ENCODE measurements at places on chromosomes 4 and X.

- no peak for DNase-seq
These were observed 94.6 kb downstream of the SYNPO2 start for GRCh38 chr4:118983293-118983692.

DNA sequence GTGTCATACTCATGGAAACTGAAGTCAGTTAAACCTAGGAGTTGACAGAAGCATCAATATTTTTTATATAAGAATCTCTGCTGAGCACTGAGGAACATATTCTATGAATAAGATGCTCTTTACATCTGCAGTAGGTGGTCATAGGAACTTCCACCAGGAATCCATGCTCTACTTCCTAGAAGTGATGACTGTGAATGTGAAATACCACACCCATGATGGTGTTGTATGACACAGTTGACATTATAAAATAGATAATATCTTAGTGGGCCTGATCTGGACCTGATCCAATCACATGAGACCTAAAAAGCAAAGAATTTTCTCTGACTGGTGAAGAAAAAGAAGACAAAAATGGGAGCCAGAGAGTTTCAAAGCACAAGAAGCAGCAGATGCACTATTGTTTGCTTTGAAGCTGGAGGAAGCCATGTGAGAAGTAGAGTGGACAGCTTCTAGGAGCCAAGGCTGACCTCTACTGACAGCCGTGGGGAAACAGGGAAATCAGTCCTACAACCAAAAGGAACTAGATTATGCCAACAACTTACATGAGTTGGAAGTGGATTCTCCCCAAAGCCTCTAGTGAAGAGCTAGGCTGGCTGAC is 68.6 kb upstream of the HS3ST1 start:
- no peak for DNase-seq

GRCh38 chr4:70841951-70842350 is 2.3 kb upstream of the GRSF1 start:
- no peak for DNase-seq

DNA sequence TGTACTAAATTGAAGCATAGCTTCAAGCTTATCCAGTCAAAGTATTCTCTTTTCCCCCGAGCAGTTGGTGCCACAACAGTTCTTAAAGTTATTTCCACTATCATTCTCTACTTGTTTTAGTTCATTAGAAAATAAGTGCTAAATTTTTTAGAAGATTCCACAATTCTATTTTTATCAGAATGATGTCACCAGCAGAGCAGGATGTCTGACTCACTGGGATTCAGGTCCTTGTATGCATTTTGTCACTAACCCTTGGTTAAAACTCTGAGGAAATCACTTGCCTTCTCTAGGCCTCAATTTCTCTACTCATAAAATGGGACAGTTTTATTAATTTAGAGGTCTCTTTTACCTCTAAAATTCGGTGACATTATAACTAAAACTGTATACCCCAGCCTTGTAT is 3.4 kb downstream of the DDX53 start:
- no peak for DNase-seq

DNA sequence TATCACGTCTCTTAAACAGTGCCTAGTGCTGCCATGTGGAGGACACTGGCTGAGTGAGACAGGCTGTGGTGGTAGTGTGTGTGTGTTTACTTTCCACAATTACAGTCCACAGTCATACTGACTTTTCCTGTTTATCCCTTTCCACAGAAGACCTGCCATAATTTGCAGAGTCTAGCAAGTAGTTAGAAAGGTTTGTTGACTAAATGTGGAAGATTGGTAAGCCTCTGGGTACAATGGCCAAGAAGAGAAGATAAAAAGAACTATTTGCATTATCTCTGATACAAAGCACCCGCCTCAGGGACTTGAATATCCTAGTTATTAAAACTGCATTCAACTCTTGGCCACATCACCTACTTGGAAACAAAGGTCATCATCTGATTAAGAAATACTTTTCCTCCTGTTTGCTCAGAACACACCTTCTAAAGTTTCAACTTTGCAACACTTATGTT is 89.1 kb downstream of the FAM13A start:
- no peak for DNase-seq

DNA sequence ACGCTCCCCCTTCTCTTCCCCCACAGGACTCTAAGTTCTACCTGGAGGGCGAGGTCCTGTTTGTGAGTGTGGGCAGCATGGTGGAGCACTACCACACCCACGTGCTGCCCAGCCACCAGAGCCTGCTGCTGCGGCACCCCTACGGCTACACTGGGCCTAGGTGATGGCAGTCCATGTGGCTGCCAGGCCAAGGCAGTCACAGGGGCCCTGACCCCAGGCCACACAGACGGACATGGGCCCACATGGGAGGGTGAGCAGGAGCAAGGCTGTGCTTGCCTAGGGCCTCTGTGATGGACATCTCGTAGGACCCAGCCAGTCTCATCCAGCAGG is 10.0 kb upstream of the ADD1 start:
- DNase-seq, result no peak

GRCh38 chr4:123588631-123589241 is 192.1 kb downstream of the SPRY1 start:
- DNase-seq, result no peak

GRCh38 chrX:50152456-50152855 is 48.4 kb downstream of the AKAP4 start:
- DNase-seq, result no peak

GRCh38 chr4:189096717-189097116 is 844.0 kb upstream of the FRG1 start:
- DNase-seq, result no peak

DNA sequence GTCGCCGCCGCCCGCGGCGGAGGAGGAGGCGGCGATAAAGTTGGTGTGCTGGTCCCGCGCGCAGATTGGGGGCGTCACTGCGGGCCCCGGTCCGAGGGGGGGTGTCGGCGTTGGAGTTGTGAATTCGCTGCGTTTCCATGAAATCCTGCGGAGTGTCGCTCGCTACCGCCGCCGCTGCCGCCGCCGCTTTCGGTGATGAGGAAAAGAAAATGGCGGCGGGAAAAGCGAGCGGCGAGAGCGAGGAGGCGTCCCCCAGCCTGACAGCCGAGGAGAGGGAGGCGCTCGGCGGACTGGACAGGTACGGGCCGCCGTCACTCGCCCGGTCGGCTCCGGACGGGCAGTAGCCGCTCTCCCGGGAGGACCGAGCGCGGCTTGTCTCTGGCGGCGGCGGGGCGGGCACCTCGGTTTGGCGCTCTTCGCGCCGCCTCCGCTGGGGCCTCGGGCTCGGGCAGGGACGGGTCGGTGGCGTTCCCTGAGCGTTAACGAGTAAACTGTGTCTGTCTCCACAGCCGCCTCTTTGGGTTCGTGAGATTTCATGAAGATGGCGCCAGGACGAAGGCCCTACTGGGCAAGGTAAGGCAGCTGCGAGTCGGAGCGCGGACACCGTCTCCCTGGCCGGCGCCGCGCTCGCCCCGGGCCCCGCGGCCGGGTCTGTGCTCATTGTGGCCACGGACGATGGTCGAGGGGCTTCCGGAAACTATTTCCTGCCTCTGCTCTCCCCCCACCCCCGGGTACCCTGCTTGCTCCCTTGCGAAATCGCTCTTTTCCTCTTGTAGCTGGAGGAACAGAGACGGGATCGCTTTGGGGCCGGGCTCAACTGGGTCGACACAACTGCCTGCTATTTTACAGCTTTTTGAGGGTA is 658 bp downstream of the KDM6A start:
- DNase-seq, result peak; percentile 21

- DNase-seq, result no peak
These were observed 744.0 kb downstream of the FSTL5 start for GRCh38 chr4:161419822-161420221.

- DNase-seq, result no peak
These were observed 1416.1 kb downstream of the PCDH7 start for GRCh38 chr4:32136081-32136787.

- DNase-seq, result no peak
These were observed 60.2 kb upstream of the GRPR start for GRCh38 chrX:16063141-16063540.

- no peak for DNase-seq
These were observed 48.0 kb downstream of the CHST7 start for GRCh38 chrX:46621572-46621971.

DNA sequence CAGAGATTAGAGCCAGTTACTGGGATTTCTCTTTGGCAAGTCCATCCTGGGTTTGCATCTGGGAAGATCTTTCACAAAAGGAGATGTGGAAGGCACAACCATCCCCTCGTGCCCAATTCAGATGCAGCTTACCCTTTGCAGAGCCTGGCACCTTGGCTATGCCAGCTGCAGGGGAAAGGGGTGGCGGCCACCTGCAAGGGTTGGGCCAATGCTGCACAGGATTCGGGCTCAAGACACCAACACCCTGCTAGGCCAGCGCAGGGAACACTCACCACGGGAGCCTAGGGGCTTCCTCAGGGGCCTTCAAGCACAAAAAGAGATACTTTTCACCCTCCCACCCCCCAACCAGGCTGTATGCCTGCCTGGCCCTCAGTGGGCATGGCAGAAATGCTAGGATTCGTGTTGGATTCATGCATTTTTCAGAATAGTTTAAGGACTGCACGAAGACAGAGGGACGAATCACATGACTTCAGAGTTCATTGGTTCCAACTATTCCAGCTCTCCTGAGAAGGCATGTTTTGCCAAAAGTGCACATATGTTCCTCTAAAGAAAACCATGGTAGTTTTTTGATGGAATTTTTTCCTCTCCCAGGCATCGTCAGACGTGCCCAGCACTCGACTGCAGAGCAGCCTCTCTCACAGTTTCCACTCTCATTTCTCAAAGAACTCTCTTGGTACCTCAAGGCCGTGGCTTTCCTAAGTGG is 94.4 kb downstream of the PHKA2 start:
- peak; percentile 76 for DNase-seq

DNA sequence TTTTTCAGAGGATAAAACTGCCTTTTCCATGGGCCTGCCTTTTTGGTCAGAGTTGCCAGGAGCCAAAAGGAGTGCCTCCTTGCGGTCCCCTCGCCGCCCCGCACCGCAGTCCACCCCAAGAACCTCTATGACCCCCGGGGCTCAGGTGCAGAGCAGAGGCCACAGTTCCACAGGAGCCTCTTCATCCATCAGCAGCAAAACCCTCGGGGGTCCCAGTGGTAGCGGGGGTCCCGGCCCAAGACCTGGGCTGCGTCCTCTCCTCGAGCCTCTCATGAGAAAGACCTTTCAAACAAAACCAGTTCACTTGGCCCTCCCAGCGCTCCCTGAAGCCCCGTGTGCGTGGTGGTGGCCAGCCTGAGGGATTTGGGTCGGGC is 16.8 kb downstream of the ZFYVE28 start:
- no peak for DNase-seq

- no peak for DNase-seq
These were observed 373.2 kb downstream of the BCOR start for GRCh38 chrX:39724544-39724943.

- no peak for DNase-seq
These were observed 10.0 kb upstream of the CWH43 start for GRCh38 chr4:48976041-48976440.

- DNase-seq, result no peak
These were observed 348.5 kb downstream of the INPP4B start for GRCh38 chr4:142497606-142498005.

- DNase-seq, result no peak
These were observed 66.4 kb downstream of the DIPK2B start for GRCh38 chrX:45134315-45134731.

DNA sequence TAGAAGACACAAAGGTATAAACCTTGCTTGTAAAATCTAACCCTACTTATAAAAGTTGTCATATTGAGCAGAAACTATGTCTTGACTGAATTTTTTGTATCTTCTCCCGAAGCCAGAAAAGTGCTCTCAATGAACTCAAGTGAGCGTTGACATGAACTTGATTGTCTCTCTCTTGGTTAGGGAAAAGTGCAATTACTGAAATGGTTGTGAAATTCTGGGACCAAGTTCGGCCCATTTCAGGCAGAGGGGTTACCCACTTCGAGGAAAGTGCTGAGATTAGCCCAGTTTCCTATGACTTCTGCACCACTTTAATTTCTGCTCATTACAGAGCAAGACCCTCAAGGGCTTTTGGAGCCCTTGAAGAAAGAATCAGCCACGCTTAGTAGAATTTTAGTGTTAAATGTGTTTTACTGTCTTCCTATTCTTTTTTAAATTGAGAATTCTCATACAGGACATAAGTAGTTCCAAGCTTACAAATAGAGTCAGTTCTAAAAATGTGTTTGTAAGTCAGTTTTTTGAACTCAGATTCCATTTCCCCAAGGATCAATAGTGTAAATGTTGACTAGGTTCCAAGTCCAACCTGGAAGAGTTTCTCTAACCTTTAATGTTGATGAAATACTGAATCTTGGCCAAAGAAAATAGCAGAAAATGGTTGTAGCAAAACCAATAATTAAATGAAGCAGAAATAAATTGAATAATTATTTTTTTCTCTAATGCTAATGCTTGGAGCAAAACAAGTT is 125.7 kb upstream of the ACSL4 start:
- DNase-seq, result no peak

- DNase-seq, result no peak
These were observed 10.3 kb upstream of the GPR143 start for GRCh38 chrX:9775930-9776329.

DNA sequence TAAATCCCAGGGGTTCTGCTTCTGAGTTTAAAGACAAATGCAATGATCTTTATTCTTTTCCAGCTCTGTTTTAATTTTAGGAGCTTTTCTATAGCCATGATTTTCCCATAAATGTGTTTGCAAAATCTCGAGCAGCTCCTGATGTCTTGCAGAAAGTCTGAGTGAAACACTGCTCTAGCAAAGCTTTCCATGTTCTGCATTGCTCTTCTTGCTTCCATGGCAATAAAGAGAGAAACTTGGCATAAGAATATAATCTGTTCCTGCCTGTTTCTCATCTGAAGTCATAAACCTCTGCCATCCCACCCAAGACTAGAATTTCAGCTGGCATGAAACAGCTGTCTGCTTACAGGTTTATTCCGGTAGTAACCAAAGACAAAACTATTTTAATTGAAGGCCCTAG is 254.5 kb downstream of the SPRY1 start:
- DNase-seq, result no peak

DNA sequence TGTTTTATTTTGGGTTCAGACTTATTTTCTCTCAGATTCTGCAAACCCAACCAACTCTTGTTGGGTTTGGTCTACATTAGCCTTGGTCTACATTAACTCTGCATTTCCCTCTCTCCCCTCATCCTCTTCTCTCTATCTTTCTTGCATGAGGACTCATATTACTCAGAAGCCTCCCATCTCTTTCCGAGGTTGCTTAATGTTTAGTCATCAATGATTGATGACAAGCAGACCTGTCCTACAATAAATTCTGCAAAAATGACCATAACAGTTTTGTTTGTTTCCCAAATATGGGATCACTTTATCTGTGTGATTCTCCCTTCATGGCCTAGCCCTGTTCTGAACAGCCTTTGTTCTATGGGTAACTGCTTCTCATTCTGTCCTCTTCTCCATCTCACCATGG is 75.2 kb downstream of the GABRB1 start:
- DNase-seq, result no peak

GRCh38 chrX:9966775-9967408 is at the start of gene CLDN34:
Gene CLDN34 (plus strand): TSS chrX:9967358. CDS start chrX:9967358, 0 bp downstream.
- no peak for DNase-seq

- peak; percentile 25 for DNase-seq
These were observed 203.5 kb downstream of the PRDM5 start for GRCh38 chr4:120718979-120719566.

- DNase-seq, result no peak
These were observed 129.9 kb downstream of the CBR4 start for GRCh38 chr4:168880072-168880675.

GRCh38 chr4:71275004-71275403 is 63.8 kb upstream of the SLC4A4 start:
- no peak for DNase-seq

GRCh38 chr4:71634364-71634763 is 149.5 kb downstream of the GC start:
- no peak for DNase-seq
